ENCODE measurements at places on chromosomes 11 and 22. TPM values are rescaled to one million over a fixed set of nuclear protein-coding genes. Genes with fewer than 3 reads are reported as not detected.
A peak's percentile ranks its signal among the peaks of the same experiment; 100 is the strongest.

CLCF1 gene
- total RNA-seq = 5.4 TPM

- no peak overlapping the region for H3K4me3 ChIP-seq
Observed at GRCh38 chr11:130076778-130077481, 7.2 kb downstream of the APLP2 start.

MRGPRX4 gene
- total RNA-seq = not detected

SPINDOC gene
- total RNA-seq = 75.3 TPM

OR52I1 gene
- not detected for total RNA-seq

DNA sequence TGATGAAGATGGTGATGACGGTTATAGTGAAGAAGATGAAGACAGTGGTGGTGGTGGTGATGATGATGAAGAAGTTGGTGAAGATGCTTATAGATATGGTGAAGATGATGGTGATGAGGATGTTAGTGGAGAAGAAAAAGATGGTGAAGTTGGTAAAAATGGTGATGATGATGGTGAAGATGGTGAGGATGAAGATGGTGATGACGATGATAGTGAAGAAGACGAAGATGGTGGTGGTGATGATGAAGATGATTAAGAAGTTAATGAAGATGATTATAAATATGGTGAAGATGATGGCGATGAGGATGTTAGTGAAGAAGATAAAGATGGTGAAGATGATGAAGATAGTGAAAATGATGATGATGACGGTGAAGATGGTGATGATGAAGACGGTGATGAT, 25.2 kb upstream of the FGF3 start:
- no peak overlapping the region for H3K4me3 ChIP-seq
- H3K4me1 ChIP-seq = no peaks in the 10 kb centered on the region
- no peak for DNase-seq
- no peak overlapping the region for H3K27ac ChIP-seq
- peaks cover 29% of the 10 kb centered on the region for H3K27me3 ChIP-seq
- no peaks in the 10 kb centered on the region for H3K36me3 ChIP-seq

LRRC10B gene
- total RNA-seq = 2.0 TPM

MMP1 gene
- total RNA-seq = 0.24 TPM

GAS2 gene
- total RNA-seq = 14.5 TPM

MYEOV gene
- not detected for total RNA-seq

GRCh38 chr22:48746789-48747425, 1080.8 kb downstream of the BRD1 start:
- H3K36me3 ChIP-seq = peaks cover 1% of the 10 kb centered on the region
- no peaks in the 10 kb centered on the region for H3K27me3 ChIP-seq
- no peaks in the 10 kb centered on the region for H3K4me1 ChIP-seq
- peak; percentile 3 for DNase-seq
- H3K4me3 ChIP-seq = no peak overlapping the region

DNA sequence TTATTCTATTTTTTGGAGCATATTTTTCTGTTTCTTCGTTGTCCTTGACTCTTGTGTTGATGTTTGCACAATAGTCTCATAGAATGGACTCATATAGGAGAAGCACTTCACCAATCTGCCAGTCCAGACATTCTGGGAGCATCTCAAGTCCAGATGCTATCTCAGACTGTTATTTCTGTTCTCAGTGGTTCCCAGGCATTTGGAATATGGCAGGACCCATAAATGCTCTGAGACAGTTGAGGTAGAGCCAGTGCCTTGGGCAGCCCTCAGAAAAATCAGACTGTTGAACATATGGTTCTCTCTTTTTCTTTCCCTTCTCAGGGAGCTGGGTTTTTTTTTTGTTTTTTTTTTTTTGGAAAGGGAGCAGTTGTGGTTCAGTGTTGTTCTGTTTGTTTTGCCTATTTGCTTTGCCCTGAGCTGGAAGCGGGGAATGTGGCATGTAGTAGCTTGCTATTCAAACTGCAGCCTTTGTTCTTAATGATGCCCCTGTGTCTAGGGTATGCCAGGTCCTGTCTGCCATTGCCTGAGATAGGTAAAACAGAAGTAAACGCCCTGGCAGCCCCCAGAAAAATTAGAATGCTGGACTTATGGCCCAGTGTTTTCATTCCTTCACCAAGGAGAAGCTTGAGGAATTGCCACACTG, 3.7 kb upstream of the MS4A2 start:
- no peaks in the 10 kb centered on the region for H3K36me3 ChIP-seq
- DNase-seq = no peak
- H3K4me3 ChIP-seq = no peak overlapping the region
- no peaks in the 10 kb centered on the region for H3K27me3 ChIP-seq
- H3K4me1 ChIP-seq = peaks cover 10% of the 10 kb centered on the region

GRCh38 chr11:612961-613300, 2.8 kb downstream of the IRF7 start:
- H3K27ac ChIP-seq = no peak overlapping the region
- no peaks in the 10 kb centered on the region for H3K27me3 ChIP-seq
- no peak overlapping the region for H3K4me3 ChIP-seq
- DNase-seq = no peak
- H3K4me1 ChIP-seq = peaks cover 2% of the 10 kb centered on the region

- no peak for DNase-seq
- H3K4me3 ChIP-seq = no peak overlapping the region
Observed at GRCh38 chr22:19357270-19358105, 66.0 kb upstream of the CLTCL1 start.

- peaks cover 7% of the 10 kb centered on the region for H3K36me3 ChIP-seq
- DNase-seq = no peak
- H3K27me3 ChIP-seq = no peaks in the 10 kb centered on the region
- peaks cover 15% of the 10 kb centered on the region for H3K4me1 ChIP-seq
Observed at GRCh38 chr11:34049028-34049427, 2.5 kb upstream of the CAPRIN1 start.

GRCh38 chr22:34993548-34993947, 72.4 kb upstream of the ISX start:
- H3K27me3 ChIP-seq = peaks cover 4% of the 10 kb centered on the region
- no peaks in the 10 kb centered on the region for H3K36me3 ChIP-seq
- no peak overlapping the region for H3K4me3 ChIP-seq
- DNase-seq = no peak
- no peaks in the 10 kb centered on the region for H3K4me1 ChIP-seq

DNA sequence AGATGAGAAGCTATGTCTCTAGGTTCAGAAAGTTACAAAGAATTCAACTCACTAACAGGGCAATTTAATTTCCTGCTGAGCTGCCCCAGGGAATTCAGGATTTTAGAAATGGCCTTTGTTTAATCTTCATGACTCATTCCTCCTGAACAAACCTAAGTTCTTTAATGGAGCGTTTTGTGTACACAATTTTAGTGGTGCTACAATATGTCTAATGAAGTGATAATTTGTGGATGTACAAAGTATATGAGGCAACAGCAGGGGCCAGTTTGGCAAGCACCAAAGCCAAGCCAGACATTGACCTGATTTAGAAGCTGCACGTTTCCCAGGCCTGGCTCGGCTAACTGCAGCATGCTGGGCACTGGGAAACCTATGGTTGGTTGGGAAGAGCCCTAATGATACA, 34.4 kb upstream of the HEPHL1 start:
- peaks cover 5% of the 10 kb centered on the region for H3K4me1 ChIP-seq
- no peak for DNase-seq
- no peaks in the 10 kb centered on the region for H3K36me3 ChIP-seq
- no peak overlapping the region for H3K27ac ChIP-seq

POU2AF1 gene
- 0.58 TPM for total RNA-seq

DNA sequence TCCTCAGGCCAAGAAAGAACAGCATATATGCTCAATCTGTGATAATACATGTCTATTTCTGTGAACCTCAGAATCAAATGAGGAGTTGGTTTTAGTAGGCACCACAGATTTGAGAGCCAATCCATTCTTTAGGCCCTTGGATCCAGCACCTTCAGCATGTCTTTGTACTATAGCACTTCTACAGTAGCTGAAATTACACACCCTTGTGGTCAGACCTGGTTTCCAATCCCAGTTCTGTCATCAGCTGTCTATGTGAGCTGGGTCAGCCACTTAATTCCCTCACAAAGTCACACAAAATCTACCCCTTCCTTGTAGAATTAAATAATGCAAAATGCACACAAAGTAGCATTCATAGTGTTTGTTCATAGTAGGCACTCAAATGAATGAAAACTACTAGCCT, 381.3 kb upstream of the LARGE1 start:
- no peaks in the 10 kb centered on the region for H3K36me3 ChIP-seq
- H3K27me3 ChIP-seq = peaks cover 27% of the 10 kb centered on the region
- H3K4me1 ChIP-seq = no peaks in the 10 kb centered on the region
- H3K4me3 ChIP-seq = no peak overlapping the region
- no peak for DNase-seq

DNA sequence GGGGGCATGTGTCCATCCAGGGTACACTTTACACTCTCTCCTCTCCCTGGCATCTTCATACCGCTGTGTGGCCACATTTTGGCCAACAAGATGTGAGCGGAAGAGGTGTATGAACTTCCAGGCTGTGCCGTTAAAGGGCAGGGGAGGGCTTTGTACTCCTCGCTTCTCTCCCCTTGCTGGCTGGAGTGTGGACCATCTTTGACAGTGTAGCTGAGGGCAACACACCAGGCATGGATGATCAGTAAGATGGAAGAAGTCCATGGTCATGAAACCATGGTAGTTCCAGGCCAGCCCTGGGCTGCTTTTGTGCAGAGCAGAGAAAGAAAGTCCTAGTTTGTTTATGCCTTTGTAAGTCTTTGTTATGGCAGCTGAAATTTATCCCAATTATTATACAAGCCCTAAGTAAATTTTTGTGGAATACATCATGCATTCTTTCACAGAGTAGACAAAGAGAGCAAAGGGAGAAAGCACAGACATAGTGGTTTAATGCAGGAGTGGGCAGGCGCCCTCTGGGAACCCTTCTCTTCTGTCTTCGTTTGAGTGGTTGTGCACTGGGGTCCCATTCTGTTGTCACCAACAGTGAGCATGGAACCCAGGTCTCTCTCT, 70.4 kb downstream of the FBXO7 start:
- DNase-seq = no peak
- no peaks in the 10 kb centered on the region for H3K4me1 ChIP-seq
- no peak overlapping the region for H3K27ac ChIP-seq
- H3K36me3 ChIP-seq = no peaks in the 10 kb centered on the region

OR52H1 gene
- 0.26 TPM for total RNA-seq

GRCh38 chr22:42078469-42079318, 806 bp upstream of the SMDT1 start:
- peak overlapping the region; percentile 98 for H3K27ac ChIP-seq
- peaks cover 4% of the 10 kb centered on the region for H3K36me3 ChIP-seq
- no peaks in the 10 kb centered on the region for H3K27me3 ChIP-seq
- H3K4me3 ChIP-seq = peak overlapping the region; percentile 93
- H3K4me1 ChIP-seq = peaks cover 21% of the 10 kb centered on the region
- no peak for DNase-seq

TEX54 gene
- total RNA-seq = not detected

DNA sequence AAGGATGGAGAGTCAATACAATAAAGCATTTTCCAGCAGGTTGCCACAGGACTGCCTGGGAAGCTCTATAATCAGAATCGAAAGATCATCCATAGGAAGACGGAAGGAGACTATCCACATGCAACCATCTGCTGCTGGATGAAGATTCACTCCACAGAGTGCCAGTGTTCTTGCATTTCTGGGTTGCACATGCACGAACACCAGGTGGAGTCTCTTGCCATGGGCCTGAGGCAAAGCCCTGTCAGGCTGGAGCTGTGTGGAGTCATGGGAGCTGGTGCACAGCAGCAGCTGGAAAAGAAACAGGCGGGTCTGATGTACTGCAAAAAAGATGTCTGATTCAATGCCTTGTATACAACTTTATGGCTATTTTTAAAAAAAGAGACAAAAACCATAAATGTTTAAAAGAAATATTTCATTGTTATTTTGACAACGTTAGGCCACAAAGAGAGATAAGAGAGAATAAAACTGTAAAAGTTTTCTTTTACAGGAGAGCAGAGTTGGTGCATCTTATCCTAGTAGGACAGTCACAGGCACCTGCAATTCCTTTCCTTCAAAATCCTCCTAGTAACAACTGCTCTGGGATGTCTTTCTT, 12.9 kb upstream of the FAT3 start:
- H3K4me3 ChIP-seq = no peak overlapping the region
- peak; percentile 24 for DNase-seq
- H3K36me3 ChIP-seq = no peaks in the 10 kb centered on the region
- peaks cover 4% of the 10 kb centered on the region for H3K4me1 ChIP-seq
- H3K27me3 ChIP-seq = peaks cover 8% of the 10 kb centered on the region

DNA sequence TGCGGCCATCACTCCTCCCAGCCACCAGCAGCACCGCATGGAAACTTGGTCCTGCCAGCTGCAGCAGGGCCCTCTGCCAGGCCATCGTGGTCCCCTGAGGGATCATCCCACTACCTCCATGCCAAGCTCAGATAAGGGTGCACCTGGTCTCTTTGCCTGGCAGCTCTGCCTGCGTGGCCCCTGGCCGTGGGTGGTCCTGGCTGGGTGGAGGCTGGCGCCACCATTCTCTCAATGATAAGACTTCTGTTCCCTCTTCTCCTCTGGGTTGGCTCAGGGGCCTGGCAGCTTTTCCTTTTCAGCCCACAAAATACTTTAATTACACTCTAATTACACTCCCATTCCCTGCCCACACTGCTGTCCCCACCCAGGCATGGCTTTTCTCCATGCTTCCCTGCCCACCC, 26.8 kb upstream of the TSKU start:
- H3K27me3 ChIP-seq = peaks cover 18% of the 10 kb centered on the region
- no peak for DNase-seq
- H3K27ac ChIP-seq = no peak overlapping the region
- no peak overlapping the region for H3K4me3 ChIP-seq
- H3K4me1 ChIP-seq = no peaks in the 10 kb centered on the region

SLC6A5 gene
- not detected for total RNA-seq

DNA sequence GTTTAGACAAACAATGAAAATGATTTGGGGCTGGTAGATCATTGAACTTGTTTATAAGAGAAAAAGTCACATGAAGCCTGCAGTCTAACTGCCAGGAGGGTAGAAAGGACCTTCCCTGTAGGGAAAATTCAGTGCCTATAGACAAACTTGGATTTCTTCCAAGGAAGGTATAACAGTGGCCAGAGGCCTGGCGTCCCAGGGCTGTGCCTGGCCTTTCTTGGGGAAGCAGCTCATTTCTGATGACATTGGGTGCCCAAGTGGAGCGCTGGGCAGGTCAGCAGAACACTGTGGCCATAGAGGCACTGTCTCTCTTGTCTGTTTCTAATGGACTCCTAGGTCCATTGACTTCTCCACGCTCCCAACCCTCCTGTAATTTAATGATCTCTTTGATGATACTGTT, 6.6 kb upstream of the FXYD6 start:
- no peaks in the 10 kb centered on the region for H3K36me3 ChIP-seq
- H3K27me3 ChIP-seq = peaks cover 45% of the 10 kb centered on the region
- no peak for DNase-seq
- no peak overlapping the region for H3K4me3 ChIP-seq
- no peak overlapping the region for H3K27ac ChIP-seq
- peaks cover 9% of the 10 kb centered on the region for H3K4me1 ChIP-seq

HPX gene
- total RNA-seq = 6.1 TPM

- peaks cover 9% of the 10 kb centered on the region for H3K27me3 ChIP-seq
- H3K27ac ChIP-seq = no peak overlapping the region
- peaks cover 11% of the 10 kb centered on the region for H3K4me1 ChIP-seq
- H3K36me3 ChIP-seq = no peaks in the 10 kb centered on the region
- no peak for DNase-seq
- no peak overlapping the region for H3K4me3 ChIP-seq
Observed at GRCh38 chr11:36578458-36578857, 10.7 kb downstream of the RAG1 start.

LSP1 gene
- total RNA-seq = not detected
